Cardiac septum (tissue), 1 donor: ENCODE measurements at places on chromosomes 13 and 19. TPM values are rescaled to one million over a fixed set of nuclear protein-coding genes. Genes with fewer than 3 reads are reported as not detected.

The TNNT1 gene
- 187 TPM for total RNA-seq

The SERPINE3 gene
- total RNA-seq: not detected

The EFNB2 gene
- 17.8 TPM for total RNA-seq

GRCh38 chr19:15170345-15170744 lies 30.4 kb downstream of the NOTCH3 start:
- no peak for DNase-seq

GRCh38 chr19:757811-758668 lies 7.1 kb downstream of the MISP start:
- DNase-seq: no peak

- DNase-seq: no peak
Observed at GRCh38 chr13:93853912-93854311, 625.6 kb downstream of the DCT start.

DNA sequence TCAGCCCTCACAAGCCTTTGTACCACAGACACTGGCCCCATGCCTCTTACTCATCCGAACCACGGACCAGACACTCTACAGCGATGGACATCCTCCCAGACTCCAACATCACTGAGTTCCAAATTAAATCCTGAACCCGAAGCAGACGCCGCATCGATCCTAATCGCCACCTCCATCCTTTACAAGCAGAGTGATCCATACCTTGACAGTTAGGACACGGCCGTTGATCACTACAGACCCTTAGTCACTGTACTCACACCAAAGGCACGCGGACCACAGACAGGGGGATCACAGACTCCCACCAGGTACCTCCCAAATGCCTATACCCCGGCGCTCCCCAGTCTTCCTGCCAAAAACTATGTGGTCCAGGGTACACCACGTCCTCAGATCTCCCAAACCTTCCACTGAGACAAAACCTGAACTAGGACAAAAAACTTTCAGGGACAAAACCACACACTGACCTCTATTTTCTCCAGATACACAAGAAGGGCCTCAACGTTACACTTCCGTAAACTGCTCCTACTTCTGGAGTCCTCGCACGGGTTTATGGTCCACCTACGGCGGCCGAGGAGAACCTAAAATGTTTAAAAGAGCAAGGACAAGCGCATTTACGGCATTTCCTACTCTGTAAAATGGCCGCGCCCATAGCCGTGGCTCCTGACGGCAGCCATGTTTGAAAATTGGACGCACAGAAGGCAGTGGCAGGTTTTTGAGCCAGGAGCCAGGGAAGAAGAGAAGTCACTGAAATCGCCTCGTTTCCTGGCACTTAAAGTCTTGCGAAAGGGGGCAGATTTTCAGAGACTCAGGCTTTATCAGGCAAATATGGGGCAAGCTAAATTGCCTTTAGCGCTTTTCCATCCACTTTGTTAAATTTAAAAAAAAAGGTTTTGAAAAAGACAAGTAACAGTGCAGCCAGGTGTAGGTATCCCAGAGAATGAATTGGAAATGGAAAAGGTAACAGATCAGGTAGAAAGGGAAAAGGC lies at the start of gene ZNF350:
Gene ZNF350, minus strand, starts transcription at position 532 of the 983 bp plus-strand sequence. CDS start 12,480 bp downstream, outside the sequence.
- DNase-seq: peak; percentile 98

- no peak for DNase-seq
Observed at GRCh38 chr13:101516262-101516661, 63.8 kb downstream of the ITGBL1 start.

GRCh38 chr19:17282488-17283125 lies 906 bp downstream of the ANKLE1 start:
- peak; percentile 93 for DNase-seq

- DNase-seq: peak; percentile 94
Observed at GRCh38 chr19:6218491-6219146, 61.2 kb downstream of the MLLT1 start.

GRCh38 chr19:46049597-46049996 lies 8.8 kb upstream of the IGFL4 start:
- no peak for DNase-seq

DNA sequence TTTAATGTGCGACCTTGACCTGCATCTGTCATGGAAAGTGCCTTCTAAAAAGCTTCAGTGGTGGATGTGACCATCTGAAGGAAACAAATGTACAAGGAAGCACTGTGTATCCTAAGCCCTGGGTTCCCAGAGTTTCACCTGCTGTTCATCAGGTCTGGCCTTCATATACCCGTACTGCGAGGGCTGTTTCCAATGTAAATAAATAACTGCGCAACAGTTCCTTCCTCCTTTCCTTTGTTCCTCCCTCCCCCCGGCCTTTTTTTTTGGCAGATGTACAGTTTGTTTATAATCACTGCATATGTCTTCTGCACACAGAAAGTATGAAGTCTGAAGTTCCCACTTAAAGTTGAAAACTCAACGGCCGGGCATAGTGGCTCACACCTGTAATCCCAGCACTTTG lies 5.2 kb downstream of the FAAP24 start:
- no peak for DNase-seq

- DNase-seq: no peak
Observed at GRCh38 chr13:46797501-46798237, 708 bp upstream of the ESD start.

GRCh38 chr19:1151917-1152587 lies 22.0 kb downstream of the SBNO2 start:
- peak; percentile 78 for DNase-seq

GRCh38 chr19:16117594-16118033 lies 5.9 kb downstream of the RAB8A start:
- DNase-seq: no peak

GRCh38 chr13:104321756-104322155 lies 1255.5 kb upstream of the SLC10A2 start:
- no peak for DNase-seq

- no peak for DNase-seq
Observed at GRCh38 chr19:13747098-13747453, 17.2 kb upstream of the MRI1 start.

GRCh38 chr13:109130093-109130835 lies 500.9 kb downstream of the MYO16 start:
- no peak for DNase-seq

DNA sequence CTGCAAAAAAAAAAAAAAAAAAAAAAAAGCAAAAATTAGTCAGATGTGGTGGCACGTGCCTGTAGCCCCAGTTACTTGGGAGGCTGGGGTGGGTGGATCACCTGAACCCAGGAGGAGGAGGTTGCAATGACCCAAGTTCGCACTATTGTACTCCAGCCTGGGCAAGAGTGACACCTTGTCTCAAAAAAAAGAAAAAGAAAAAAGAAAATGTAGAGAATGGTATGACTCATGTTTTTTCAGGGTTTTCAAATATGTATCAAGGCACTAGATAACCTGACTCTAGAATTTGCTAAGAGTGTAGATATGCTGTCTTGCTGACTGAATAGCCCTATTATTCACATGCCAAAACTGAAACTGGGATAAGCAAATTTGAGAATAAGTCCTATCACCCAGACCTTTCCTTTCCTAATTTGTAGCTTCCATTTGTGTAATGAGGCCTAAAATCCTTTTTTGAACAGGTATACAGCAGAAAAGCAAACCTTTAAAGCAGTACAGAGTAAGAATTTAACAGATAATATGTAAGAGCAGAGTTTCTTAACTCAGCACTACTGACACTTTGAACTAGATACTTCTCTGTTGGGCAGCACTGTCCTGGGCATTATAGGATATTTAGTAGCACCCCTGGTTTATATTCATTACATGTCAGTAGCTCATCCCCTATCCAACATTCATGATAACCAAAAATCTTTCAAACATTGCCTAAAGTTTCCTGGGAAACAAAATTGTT lies 108.6 kb downstream of the ELF1 start:
- no peak for DNase-seq

GRCh38 chr13:94300401-94300800 lies 179.1 kb downstream of the DCT start:
- DNase-seq: no peak

- no peak for DNase-seq
Observed at GRCh38 chr19:46678110-46678732, 17.2 kb upstream of the DACT3 start.

DNA sequence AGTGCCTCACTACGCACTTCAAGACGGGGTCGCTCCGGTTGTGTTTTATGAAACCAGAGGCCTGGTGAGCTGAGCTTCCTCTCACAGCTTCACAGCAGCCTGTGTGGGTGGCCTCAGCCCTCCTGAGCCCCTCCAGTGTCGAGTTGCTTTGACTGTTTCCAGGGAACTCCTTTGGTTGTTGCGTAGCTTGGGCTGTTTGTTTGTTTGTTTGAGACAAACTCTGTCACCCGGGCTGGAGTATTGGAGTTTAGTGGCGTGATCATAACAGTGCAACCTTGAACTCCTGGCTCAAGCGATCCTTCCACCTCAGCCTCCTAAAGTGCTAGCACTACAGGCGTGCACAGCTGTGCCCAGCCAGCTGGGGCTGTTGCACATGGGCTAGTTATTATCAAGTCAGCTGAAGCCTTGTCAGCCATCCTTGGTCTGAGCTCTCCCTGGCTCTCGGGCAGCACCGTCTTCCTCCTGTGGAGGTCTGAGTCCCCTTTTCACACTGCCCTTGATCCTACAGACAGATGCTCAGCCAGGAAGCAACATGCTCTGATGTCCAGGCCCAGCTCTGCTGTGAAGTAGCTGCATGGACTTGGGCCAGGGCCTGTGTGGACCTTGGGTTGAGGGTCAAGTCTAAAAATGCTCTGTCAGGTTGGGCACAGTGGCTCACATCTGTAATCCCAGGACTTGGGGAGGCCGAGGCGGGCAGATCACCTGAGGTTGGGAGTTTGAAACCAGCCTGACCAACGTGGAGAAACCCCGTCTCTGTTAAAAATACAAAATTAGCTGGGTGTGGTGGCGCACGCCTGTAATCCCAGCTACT lies 10.2 kb downstream of the DOT1L start:
- no peak for DNase-seq

DNA sequence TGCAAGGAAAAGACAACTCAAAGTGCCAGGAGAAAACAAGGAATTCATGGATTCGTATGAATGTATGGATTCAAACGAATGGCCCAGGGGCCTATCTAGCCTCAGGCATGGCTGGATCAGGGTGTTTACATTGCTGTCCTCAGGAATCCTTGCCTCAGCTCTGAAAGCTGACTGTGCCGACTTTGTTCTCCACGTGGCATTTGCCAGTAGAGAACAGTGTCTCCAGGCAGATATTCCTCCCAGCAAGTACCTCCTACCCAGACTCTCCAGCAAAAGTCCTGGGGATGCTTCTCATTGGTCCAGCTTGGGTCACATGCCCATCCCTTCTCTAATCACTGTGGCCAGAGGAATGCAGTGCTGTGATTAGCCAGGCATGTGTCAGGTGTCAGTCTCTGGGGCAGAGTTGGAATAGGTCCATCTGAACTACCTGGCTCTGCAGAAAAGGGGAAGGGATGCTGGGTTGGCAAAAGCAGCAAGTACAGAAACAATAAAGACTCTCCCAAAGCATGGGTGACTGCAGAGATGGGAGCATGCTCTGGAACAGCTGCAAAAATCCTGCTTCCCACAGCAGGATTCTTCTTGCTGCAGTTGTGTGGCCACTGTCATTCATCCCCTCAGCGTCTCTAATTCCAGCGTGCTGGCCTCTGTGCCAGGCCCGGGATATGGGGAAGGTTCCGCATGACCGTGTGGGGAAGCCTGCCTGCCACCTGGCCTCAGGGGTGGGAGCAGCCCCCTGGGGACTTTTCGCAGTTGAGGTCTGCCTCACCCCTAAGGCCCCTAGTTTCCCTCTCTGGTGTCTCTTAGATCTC lies 30.0 kb downstream of the CCNE1 start:
- no peak for DNase-seq

DNA sequence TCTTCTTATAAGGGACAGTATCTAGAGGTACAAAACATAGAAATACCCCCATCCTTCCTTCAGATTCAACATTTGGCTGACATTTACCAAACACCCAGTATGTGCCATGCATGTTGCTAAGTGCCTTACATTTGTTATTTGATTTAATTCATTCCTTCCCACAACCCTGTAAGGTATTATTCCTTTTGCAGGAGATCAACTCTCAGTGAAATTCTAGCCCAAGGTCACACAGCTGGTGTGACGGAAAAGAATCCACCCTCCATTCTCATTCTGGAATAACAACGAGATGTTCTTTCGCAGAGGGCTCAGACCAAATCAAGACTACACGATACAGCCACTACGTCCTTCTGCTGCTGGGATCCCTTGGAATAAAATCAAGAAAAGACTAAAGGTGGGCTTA lies 67.8 kb downstream of the C13orf42 start:
- no peak for DNase-seq

DNA sequence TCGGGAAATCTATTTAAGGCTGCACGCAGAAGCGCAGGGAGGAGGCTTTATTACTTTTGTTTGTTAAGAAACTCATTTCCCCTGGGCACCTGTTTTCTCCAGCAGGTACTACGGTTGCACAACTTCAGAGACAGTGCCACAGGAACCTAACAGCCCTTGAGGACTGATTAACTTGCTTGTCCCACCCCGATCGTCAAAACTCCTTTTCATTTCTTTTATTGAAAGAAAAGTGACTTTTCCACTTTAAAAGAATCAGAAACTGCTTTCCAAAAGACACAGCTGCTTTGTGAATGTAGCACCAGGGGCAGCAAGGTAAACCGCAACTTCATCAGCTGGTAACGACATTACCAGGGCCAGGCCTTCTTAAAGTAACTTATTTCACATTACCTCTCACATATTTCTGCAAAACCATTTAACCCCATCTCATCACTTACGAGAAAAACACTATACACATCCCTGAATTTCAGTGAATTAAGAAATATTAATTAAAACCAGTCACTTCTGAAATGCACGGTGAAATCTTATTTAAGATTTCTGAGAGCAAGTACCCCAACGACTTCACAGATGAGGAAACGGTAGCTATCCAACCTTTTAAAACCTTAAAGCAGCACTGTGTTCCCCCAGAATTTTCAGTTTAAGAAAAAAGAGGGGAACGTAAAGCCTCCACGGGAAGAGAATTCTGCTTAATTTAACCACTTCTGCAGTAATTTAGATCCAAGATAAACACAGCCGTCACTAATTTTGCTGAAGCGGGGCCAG lies 1.4 kb downstream of the ANKRD10 start:
- DNase-seq: no peak

GRCh38 chr19:15540435-15540834 lies 32.1 kb downstream of the CYP4F22 start:
- DNase-seq: no peak

GRCh38 chr13:77507931-77508776 lies 27.4 kb upstream of the SCEL start:
- no peak for DNase-seq

GRCh38 chr13:75079226-75079625 lies 402.7 kb downstream of the TBC1D4 start:
- no peak for DNase-seq

DNA sequence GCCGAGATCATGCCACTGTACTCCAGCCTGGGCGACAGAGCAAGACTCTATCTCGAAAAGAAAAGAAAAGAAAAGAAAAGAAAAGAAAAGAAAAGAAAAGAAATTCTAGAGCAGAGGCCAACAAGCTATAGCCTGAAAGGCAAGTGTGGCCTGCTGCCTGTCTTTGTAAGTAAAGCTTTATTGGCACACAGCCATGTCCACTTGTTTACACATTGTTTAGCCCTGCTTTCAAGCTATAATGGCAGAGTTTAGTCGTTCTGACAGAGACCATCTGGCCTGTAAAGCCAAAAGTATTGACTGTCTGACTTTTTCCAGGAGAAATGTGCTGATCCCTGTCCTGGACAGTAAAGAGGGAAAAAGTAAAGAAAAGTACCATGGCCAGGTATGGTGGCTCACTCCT lies 18.3 kb downstream of the NWD1 start:
- no peak for DNase-seq

- DNase-seq: peak; percentile 90
Observed at GRCh38 chr19:4976401-4977298, 7.7 kb downstream of the KDM4B start.

- DNase-seq: no peak
Observed at GRCh38 chr19:29804493-29804892, 7.3 kb upstream of the CCNE1 start.
